Posterior cingulate gyrus (tissue), 11 donors: ENCODE measurements at places on chromosomes 1 and 21.
A peak's percentile ranks its signal among the peaks of the same experiment; 100 is the strongest.

GRCh38 chr1:224435999-224436398 is 1.4 kb upstream of the WDR26 start:
- no peak for DNase-seq

GRCh38 chr1:213452501-213452900 is 401.5 kb downstream of the RPS6KC1 start:
- DNase-seq = no peak

DNA sequence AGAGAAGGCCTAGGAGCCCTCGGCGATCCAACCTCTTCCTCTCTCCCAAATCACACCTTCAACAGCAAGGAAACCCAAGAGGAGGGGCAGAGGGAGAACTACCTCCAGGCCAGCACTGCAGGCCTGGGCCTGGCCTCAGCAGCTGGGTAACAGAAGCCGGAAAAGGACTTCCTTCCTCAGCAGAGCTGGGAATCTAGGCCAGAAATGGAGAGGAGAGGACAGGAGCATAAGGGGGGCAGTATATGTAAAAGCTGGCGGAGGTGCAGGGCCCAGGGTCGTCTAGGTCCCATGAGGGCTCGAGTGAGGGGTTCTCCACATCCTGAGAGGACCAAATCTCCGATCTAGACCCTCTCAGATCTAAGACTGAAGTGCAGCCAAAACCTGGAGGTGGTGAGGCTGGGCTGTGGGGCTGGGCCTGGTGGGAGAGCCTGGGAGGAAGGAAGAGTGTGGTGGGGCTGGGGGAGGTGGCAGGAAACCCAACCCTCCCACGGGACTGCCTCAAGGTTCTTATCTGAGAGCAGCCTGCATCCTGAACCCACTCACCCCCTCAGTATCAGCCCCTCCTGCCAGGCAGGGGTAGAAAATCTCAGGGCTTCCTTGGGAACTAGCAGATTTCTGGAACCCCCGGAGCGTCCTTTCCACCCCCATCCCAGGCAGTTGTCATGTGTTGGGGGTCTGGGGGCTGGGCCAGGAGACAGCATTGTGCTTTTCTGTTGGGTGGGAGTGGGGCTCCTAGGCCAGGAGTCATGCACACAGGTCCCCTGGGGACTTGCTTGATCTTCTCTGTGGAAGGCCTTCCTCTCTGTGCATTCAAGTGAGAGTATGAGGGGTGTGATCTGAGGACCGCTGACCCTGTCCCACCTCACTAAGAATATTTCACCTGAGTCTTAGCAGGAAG is 33.0 kb downstream of the PIK3C2B start:
- DNase-seq = no peak

DNA sequence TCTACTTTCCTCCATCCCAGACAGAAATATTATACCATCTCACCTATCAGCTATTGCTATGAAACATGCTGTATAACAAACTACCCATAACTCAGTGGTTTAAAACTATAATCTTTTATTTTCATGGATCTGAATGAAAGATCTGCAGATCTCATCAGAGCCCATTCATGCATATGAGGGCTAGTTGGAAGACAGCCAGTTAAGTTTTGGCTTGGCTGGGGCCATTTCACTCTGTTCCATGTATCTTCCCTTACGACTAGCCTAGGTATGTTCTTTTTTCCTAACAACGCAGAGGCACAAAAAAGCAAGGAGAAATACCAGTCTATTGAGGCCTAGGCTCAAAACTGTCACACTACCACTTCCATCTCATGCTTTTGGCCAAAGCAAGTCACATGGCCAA is 28.1 kb upstream of the RGS1 start:
- DNase-seq = no peak

DNA sequence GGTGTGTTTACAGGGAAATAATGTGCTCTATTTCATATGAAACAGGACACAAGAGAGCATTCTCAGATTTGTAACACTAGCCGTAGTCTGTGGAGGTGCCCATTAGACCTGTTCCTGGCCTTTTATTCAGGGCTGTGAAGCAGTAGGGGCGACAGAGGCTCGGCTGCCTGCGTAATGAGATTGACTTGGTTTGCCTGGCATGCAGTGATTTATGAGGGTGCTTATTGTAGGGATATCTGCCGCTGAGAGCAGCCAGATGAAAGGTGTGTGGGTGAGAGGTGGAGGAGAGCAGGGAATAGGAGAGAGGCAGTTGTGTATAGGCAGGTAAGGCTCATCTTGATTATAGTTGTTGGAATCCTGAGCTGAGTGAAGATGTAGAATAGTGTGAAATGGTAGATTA is 51.3 kb downstream of the DNAJC6 start:
- DNase-seq = no peak

DNA sequence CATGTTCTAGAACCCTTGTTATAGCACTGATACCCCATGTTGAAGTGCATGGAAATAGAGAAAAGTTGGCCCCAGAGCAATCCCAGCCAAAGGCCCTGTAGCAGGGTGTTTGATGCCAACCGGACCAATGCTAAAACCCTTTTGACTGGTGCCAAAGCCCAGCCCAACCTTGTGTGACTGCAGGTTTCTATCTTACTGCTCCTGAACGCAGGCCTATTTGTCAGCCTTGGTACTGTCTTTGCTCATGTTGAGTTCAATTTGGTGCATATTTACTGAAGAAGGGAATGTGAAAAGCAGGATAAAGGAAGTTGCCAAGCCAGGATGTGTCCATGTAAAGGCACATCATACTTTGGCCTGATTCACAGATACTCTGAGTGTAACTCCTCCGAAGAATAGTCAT is 51.7 kb upstream of the NFASC start:
- DNase-seq = no peak

DNA sequence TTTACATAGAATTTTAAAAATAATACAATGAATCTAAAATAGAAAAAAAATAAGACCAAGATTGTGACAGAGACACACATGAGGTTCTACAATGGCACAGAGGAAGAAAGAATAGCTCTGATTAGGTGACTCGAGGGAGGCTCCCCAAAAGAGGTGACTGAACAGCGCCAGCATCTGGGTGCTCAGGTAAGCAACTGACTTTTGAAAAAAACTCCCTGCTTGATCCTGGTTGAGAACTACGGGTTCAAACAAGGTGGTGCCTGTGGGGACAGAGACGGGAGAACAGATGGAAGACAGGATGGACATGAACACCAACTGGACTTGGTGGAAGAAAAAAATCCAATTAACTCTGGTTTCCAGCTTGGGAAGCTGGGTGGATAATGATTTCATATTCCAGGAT is 22.5 kb downstream of the BATF3 start:
- DNase-seq = no peak

GRCh38 chr1:73860421-73860950 is 337.5 kb downstream of the LRRIQ3 start:
- no peak for DNase-seq

DNA sequence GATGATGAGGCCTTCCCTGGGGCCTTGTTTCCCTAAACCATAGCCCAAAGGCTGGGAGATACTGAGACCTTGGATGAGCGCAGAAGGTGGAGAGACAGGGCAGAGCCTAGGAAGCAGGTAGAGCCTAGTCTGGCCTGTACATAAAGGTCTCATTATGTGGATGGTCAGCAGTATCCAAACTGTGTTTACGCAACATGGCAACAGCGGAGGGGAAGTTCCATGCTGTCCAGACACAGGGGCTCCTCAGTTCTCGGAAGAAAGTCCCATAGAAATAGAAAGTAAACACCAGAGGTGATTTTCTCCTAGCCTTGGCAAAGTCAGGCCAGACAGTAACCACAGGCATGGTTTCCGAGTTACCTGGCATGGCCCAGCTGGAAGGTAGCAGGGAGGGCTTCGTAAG is 42.1 kb upstream of the MPZL1 start:
- DNase-seq = no peak

DNA sequence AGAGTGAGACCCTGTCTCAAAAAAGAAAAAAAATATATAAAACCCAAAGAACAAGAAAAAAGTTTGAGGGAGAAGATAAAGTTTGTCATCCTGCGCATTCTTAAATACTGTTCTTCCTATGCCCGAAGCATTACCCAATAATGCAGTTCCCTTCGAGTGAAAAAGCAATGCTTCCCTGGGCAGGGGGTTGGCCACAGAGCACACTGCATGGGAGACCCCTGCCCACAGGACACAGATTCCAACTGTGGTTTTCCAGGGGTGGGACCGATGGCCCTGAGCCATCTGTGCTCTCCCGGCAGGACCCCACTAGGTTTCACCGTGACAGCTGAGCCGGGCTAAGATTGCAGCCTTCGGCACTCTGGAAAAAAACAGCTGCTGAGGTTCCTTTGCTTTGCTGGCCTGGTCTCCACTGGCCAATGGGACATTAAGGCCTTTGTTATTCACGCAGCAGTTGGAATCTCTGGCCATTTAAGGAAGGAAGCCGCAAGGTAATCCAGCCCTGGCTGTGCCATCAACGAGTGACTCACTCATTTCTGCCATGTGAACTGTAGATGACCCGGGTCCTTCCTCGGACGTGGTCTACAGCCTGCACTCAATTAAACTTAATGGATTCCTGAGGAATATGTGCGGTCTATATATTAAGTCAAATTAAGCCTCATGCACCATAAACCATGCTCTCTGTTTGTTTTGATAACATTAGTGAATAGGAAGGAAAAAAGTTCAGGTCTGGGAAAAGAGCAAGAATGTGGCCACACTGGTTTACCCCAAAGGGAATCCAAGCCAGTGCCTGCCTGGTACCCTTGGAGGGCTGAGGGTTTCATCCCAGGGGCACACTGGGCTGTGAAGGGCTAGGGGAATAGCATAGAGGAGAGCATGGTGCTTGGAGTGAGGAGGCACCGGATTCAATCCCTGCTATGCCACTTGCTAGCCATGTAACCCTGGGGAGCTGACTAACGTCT is 163.2 kb downstream of the ZBTB18 start:
- no peak for DNase-seq

- no peak for DNase-seq
Measured at GRCh38 chr1:9085306-9085940, 16.0 kb upstream of the SLC2A5 start.

- DNase-seq = peak; percentile 3
Measured at GRCh38 chr21:36430841-36431240, 45.6 kb downstream of the CHAF1B start.

DNA sequence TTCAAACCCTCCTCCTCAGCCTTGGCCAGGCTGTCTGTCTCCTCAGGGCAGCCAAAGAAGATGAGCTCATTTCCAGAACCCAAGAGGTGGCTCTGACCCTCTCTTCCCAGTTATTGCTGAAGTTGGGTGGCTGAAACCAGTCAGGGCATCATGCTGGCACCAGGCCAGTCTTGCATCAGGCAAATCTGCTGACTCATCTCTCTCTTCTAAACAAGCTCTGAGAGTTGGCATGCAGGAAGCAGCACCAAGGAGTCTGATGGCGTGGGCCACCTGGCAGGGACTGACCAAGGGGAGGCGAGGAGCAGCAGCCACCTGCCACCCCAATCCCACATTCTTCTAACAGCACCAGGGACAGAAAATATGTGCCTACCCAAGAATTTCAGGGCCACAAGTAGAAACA is 104.8 kb upstream of the ATP1A1 start:
- DNase-seq = peak; percentile 52

DNA sequence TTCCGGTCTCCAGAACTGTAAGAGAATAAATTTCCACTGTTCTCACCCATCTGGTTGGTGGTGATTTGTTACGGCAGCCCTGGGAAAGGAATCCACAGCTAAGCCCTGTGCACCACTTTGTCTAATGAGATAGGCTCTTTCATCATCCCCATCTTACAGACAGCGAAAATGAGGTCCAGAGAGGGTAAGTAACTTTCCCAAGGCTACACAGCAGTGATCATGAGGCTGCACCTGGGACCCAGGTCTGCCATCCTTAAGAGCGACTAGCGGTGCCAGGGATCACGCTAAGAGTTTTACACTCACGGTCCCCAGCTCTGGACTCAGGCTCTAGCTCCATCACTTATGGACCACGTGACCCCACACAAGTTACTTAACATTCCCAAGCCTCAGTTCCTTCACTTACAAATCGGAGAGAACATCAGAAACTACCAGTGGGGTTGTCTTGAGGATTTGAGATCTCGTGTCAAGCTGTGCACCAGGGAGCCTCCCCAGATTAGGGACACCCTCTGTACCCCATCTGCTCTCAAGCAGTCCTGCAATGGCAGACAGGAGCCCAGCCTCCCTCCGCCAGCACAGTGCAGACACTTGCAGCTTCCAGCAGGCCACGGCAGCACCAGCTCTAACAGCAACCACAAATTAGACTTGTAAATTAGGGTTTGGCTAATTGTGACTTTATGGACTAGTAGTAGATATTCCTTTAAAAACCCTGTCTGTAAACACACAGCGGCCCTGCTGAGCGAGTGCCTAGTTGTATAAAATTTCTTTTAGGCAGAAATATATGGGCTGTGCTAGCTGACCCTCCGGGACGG is 87.3 kb downstream of the DISP3 start:
- no peak for DNase-seq

DNA sequence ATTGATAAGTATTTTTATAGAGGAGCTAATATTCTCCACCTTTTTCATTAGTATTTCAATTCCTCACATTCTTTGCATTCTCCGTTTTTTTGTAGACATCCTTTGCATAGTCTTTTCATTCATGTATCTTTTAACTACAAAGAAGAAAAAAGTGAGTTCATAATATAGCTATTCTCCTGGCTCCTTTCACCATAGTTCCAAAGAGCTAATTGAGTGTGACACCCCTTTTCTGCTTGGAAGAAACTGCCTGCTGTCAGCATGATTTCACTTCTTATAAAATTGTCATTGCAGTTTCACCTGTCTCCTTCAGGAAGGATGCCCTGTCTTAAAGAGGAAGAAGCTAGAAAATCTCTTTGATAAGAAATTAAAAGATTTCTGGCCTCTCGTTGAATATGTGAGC is 991.1 kb downstream of the KCNT2 start:
- DNase-seq = no peak

GRCh38 chr21:44907225-44907965 is 13.3 kb downstream of the ITGB2 start:
- DNase-seq = no peak

GRCh38 chr1:111958075-111958474 is 31.4 kb downstream of the KCND3 start:
- no peak for DNase-seq

GRCh38 chr1:193104907-193105820 is at the start of gene GLRX2:
Gene GLRX2, minus strand, starts transcription at chr1:193105414. Its CDS starts 32 bp downstream, at chr1:193105382.
- DNase-seq = peak; percentile 75

- no peak for DNase-seq
Measured at GRCh38 chr21:20998886-20999285, 677 bp downstream of the NCAM2 start.

GRCh38 chr1:99820546-99820945 is 29.6 kb upstream of the AGL start:
- no peak for DNase-seq

DNA sequence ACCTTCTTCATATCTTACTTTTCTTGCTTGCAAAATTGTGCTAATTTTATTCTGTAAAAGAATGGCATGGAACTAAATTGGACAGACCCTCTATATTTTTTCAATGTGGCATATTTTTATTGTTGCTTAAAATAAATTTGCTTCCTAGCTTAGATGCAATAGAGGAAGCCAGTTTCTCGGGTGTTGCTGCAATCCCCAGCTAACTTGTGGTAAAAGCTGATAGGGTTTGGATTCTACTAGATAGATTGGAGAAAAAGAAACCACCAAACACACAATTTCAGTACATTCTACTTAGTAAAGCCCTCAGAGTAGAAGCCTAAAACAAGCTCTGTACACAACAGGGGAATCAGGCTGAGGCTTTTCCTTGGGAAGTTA is 49.5 kb upstream of the GCLM start:
- no peak for DNase-seq

GRCh38 chr1:233513431-233513830 is 100.5 kb upstream of the KCNK1 start:
- no peak for DNase-seq

- no peak for DNase-seq
Measured at GRCh38 chr1:8560611-8561544, 243.0 kb downstream of the SLC45A1 start.

GRCh38 chr1:29186707-29187106 is 5.0 kb upstream of the SRSF4 start:
- DNase-seq = no peak

GRCh38 chr1:61276246-61276645 is 193.9 kb downstream of the NFIA start:
- no peak for DNase-seq
